HFF-Myc (cell line): ENCODE measurements at places on chromosomes 13 and 19.

DNA sequence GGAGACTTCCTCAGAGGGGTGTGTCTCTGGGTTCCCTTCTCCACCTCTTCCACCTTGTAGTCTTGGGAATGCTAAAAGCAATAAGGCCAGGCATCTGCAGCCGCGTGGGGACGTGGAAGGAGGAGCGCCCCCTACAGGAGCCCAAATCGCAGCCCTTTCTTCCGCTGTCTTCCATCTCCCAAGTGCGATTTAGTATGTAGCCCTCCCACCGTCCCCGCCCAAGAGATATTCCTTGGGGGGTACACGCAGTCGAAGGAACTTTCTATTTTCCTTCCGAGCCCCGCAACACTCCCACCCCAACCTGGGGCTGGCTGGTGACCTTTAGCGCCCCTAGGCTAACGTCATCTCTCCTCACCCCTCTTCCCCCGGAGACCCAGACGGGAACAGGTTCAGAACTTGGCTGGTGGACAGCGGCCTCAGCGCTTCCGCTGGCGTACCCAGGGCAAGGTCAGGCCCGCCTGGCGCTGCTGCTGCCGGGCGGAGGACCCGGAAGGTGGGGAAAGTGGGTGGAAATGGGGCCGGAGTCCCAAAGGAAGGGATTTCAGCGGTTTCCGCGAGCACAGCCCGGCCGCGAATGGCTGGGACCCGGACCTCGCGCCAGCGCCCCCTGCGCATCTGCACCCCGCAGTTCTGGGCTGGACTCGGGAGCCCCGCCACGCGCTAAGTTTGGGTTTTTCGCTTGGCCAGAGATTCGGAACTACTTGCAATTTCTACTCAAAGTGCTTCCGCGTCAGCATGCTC is 2.1 kb upstream of the PCDH8 start:
- DNase-seq: no peak

- no peak for DNase-seq
Measured at GRCh38 chr19:29326849-29327840, 114.2 kb upstream of the UQCRFS1 start.

DNA sequence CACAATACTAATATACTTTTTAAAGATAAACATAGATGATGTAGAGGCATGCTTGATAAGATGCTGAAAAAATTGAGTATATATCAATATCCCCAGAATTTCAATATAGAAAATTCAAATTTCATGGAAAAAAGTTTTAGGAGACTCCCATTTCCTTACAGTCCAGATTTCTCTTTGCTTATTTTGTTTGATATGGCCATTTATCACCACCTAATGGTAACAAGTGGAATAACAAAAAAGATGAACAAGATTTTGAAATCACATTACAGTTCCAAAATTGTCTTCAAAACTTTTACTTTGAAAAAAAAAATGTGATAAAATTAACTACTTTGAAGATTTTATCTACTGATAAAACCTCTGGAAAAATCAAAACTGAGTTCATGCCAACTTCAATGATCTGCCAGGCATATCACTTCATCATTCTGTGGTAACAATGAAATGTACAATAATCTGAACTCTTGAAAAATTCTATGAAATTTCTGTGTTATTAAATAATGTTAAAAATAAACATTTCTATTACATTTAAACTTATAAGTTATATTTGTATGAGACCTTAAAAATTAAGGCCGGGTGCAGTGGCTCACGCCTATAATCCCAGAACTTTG is 17.5 kb downstream of the MIPEP start:
- no peak for DNase-seq

- no peak for DNase-seq
Measured at GRCh38 chr19:15251010-15251748, 18.9 kb upstream of the EPHX3 start.

DNA sequence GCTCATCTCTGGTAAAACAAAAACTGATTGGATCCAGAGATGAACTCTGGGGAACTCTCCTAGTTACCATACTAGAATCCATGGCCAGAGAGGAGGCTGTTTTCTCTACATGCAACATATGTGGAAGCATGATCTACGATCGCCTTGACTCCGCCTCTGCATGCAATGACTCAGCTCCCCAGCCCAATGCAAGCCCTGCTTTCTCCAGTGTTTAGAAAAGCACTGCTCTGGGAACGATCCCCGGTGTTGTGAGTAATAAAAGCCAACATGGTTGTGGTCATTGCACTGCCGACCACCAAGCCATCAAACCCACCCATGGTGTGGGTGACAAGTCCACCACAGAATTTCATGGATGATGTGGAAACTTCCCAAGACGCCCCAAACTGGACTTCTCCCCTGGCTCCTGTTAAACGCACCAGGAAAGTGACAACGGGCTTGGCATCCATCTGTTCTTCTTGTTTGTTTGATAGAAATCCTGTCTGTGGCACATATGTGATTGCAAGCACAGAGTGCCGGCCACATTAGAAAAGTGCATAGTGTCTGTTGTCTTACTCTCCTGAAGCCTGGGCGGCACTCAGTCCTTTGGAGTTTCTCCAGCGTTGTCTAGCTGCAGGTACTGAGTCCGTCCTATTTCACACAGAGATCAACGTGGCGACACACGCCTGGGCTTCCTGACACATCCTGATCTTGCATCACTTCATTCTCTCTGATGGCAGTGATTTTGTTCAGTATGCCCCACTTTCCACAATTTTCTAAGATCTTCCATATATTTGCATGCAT is 36.4 kb upstream of the VSTM2B start:
- DNase-seq: no peak

- DNase-seq: no peak
Measured at GRCh38 chr19:47766670-47767069, 11.8 kb upstream of the SELENOW start.

DNA sequence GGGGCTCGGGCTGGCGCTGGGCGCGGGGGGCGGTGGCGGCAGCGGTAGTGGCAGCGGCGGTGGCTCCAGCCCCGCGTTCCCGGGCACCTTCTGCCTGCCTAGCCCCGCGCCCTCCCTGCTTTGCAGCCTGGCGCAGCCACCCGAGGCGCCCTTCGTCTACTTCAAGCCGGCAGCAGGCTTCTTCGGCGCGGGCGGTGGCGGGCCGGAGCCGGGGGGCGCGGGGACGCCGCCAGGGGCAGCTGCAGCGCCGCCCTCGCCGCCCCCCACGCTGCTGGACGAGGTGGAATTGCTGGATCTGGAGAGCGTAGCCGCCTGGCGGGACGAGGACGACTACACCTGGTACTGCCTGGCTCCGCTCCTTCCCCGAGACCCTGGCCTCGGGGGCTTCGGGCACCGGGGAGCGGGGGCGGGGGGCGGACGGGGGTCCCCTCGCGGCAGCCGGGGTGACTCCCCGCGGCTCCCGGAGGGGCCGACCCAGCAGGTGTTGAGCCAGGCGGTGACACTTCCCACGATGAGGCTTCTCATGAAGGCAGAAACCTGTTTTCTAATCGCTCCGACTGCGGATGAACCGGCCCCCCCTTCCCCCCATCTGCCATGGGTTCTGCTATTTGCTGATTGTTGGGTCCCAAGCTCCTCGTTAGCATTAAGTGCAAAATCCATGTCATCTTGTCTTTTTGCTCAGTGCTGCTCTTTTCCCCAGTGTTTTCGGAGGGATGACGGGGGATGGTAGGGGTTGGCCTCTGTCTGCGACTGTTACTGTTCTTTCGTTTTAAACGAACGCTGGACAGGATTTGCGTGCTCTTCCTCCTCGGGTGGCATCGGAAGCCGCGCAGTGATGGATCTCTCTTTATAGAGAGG is 943 bp downstream of the SLAIN1 start:
- no peak for DNase-seq

DNA sequence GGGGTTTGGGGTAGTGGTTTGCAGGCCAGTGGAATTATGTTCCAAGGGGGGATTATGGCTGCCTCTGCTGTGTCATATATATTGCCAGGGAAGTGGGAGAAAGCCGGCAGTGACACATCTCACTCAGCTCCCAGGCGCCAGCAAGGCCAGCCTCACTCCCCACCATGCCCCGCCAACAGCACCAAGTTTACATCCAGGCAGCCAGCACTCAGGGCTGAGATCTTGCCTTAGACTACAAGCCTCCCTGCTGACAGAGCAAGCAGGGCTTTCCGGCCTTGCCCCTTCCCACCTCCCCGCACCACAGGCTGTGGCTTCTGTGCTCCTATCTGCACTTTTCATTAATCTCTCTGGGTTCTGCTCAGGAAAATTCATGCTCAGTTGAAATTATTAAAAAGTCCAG is 385.1 kb downstream of the MZT1 start:
- DNase-seq: no peak

- DNase-seq: no peak
Measured at GRCh38 chr13:37753776-37754175, 115.8 kb downstream of the TRPC4 start.
